ENCODE measurements at places on chromosomes 12 and 14.

DNA sequence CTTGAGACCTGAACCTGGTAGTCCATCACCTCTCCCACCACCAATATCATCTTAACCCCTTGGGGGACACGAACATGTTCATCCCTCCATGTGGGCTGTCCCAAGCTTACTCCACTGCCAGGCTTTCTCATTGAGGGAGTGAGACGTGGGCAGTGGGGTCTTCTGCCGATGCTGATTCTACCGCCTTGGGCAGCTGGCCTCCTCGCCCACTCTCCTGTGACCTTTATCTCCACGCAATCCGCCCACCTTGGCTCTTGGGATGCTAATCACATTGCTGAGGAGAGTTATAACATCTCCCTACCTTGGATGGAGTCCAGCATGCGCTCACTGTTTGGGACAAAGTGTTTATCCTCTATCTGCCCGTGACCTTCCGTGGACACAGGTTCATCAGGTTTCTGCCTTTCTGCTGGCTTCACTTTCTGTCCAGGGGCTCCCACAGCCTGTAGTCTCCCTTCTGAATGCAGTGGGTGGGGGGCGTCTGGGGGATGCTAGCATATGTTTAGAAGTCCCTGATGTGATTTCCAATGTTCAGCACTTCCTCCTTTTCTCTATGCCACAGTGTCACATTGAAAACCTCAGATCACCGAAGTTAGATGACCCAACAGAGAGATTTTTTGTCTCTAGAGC lies 53.2 kb upstream of the ESRRB start:
- DNase-seq = no peak

GRCh38 chr12:29198901-29199300 lies 49.8 kb downstream of the FAR2 start:
- no peak for DNase-seq

- DNase-seq = no peak
These were observed 24.4 kb downstream of the IRF2BPL start for GRCh38 chr14:77003960-77004710.

GRCh38 chr12:94175763-94176668 lies 27.6 kb downstream of the PLXNC1 start:
- DNase-seq = no peak

DNA sequence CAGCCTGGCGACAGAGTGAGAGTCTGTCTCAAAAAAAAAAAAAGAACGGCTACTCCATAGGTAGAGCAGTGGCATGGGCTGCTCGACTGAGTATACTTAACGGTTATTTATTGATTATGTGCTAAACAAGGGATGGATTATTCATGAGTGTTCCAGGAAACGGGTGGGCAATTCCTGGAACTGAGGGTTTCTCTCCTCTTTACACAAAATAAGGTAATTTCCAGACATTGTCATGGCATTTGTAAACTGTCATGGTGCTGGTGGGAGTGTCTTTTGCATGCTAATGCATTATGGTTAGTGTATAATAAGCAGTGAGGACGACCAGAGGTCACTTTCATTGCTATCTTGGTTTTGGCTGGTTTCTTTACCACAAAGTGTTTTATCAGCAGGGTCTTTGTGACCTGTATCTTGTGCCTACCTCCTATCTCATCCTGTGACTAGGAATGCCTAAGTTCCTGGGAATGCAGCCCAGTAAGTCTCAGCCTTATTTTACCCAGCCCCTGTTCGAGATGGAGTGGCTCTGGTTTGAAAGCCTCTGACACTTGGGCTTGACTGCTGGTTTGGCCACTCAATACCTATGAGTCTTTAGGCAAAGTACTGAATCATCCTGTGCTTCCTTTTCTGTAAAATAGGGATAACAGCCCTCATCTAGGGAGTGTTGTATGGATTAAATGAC lies 3.2 kb downstream of the DGLUCY start:
- DNase-seq = no peak

DNA sequence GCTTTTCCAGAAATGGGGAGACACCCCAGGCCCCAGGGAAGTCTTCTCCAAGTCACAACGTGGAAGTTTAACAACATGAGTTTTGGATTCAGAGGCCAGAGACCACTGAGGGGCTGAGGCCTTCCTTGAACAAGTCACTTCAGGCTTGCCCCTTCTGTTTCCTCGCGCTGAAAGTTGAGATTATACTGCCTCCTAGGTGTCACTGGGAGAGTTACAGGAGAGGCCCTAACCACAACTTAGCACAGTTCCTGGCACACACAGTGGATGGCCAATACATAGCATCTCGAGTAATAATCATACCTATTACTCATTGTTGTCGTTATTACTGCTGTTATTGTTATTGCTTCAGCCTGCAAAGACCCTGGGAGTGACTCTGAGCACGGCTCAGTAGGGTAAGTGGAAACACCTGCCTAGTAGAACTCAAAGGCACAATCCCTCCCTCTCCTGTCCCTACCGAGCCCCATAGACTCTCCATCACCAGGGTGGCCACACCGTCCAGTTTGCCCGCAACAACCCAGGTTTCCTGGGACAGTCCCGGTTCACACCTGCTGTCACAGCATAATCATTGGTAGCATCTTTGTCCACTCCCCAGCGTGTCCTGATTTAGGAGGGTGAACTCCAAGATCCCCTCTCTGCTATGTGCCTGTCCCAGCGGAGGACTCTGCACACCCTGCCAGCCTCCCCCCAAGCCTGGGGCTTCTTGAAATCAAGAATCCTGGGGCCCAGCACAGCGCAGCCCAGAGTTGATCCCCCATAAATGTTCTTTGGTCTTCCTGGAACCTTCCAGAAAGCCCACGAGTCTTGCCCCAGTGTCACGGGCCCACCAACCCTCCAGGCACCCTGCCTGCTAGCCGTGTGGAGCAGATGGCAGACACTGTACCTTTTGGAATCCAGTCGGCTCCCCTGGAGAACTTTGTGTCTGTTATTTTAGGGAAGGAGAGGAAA lies 85.0 kb downstream of the SYNE3 start:
- DNase-seq = peak; percentile 43

DNA sequence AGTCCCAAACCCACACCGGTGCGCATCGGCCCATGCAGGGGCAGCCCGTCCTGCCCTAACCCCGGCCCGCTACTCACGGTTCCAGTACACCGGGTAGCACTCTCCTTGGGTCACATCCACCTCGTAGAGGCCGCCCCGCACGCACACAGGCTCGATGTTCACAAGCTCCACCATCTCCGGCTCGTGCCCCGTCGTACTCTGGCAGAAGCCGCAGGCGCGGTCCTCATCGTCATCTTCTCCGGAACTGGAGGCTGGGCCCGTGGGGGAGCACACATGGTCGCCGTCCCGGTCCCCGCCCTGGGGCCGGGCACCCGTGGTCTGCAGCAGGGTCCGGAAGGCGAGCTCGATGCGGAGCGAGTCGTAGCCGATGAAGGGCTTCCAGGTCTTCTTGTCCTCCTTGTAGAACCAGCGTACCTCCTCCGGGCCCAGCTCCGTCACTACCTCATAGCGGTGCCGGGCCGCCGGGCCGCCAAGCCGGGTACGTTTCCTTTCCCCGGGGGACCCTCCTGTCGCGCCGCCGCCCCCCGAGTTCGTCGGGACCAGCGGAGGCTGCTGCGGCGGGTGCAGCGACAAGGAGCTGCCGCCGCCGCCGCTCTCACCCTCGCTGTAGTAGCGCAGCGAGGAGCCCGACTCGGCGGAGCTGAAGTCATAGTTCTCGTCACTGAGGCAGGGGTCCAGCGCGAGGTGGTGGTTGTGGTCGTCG lies 788 bp downstream of the DDHD1 start:
- DNase-seq = peak; percentile 28

- DNase-seq = no peak
These were observed 22.3 kb upstream of the SSPN start for GRCh38 chr12:26172946-26173552.

GRCh38 chr14:103705118-103705503 lies 10.1 kb downstream of the XRCC3 start:
- no peak for DNase-seq

- DNase-seq = no peak
These were observed 20.0 kb upstream of the KITLG start for GRCh38 chr12:88600272-88600671.

GRCh38 chr12:7113389-7113871 lies 4.4 kb upstream of the C1RL start:
- DNase-seq = peak; percentile 51

- DNase-seq = no peak
These were observed 208.3 kb downstream of the LRIG3 start for GRCh38 chr12:58711974-58712373.

- no peak for DNase-seq
These were observed 25.2 kb downstream of the DDX51 start for GRCh38 chr12:132118876-132119275.

DNA sequence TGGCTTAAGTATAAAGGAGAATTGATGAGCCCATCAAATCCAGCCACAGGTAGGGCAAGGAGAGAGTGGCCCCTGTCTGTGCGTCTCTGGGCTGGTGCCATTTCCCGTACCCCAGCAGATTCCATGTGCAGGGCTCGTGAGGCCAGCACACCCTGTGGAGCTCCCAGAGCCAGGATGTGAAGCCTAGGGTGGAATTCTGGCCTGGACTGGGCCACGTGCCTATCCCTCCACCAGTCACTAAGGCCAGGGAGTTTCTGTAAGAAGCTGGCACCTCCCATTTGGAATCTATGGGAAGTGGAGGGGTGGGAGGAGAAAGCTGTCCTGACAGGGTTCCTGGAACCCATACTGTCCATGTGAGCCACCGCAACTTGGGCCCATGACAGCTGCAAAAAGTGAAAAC lies 148.5 kb downstream of the FOXN3 start:
- no peak for DNase-seq

GRCh38 chr14:57660208-57660607 lies 166.6 kb upstream of the CCDC198 start:
- no peak for DNase-seq

GRCh38 chr14:53549956-53550355 lies 396.8 kb upstream of the DDHD1 start:
- DNase-seq = no peak

DNA sequence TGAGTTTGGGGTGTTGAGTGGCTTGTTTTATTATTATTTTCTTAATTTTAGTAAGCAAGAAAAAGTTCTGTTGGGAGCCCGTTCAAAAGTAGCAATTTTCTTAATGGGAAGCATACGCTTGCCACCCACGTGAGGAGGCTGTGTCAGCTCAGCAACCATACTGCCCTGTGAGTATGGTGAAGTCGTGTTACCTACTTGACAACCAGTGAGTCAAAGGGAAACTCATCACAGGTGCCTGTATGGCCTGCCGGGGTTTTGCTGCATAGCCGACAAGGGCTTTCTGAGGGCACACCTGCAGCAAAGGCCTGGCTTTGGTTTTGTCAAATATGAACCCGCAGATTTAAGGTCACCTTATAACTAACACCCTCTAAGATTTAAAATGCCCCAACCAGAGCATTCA lies 31.1 kb downstream of the PITPNM2 start:
- no peak for DNase-seq

DNA sequence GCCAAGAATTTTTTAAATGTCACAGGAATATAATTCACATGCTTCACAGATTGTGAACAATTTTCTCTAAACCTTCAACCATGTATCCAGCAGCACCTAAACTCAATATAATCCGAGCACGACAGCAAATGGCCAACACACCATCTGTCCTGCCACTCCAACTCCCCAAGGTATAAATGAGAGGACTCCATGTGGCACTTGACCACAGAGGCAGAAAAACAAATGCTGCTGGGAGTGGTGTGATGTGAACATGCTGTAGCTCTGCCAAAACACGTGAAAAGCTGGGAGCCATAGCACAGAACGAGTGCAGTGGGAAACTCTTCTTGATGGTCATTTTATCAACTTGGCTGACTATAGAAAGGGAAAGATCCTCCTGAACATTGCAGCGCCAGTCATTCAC lies 70.9 kb downstream of the LLPH start:
- DNase-seq = no peak

GRCh38 chr12:121917950-121918678 lies at the start of gene CFAP251:
Gene CFAP251 (plus strand): TSS chr12:121918592. CDS start chr12:121921306, 2,714 bp downstream.
- peak; percentile 79 for DNase-seq

GRCh38 chr14:78788467-78789360 lies 618.5 kb downstream of the NRXN3 start:
- DNase-seq = no peak

GRCh38 chr14:103022002-103022684 lies 35.2 kb downstream of the CDC42BPB start:
- no peak for DNase-seq

- DNase-seq = peak; percentile 59
These were observed 48.8 kb downstream of the SLC38A1 start for GRCh38 chr12:46219877-46220655.

- no peak for DNase-seq
These were observed 16.3 kb downstream of the GLTP start for GRCh38 chr12:109863847-109864712.

- DNase-seq = no peak
These were observed 86.0 kb downstream of the TPH2 start for GRCh38 chr12:72024613-72025012.

- no peak for DNase-seq
These were observed 35.0 kb upstream of the MANSC4 start for GRCh38 chr12:27814851-27815591.

GRCh38 chr12:55932551-55932910 lies 1.6 kb downstream of the DGKA start:
- DNase-seq = no peak

- DNase-seq = peak; percentile 68
These were observed 779.0 kb upstream of the FLRT2 start for GRCh38 chr14:84750763-84751554.

GRCh38 chr12:131493068-131493826 lies 217.6 kb upstream of the SFSWAP start:
- no peak for DNase-seq

GRCh38 chr12:139585-139984 lies 73.0 kb downstream of the IQSEC3 start:
- no peak for DNase-seq

DNA sequence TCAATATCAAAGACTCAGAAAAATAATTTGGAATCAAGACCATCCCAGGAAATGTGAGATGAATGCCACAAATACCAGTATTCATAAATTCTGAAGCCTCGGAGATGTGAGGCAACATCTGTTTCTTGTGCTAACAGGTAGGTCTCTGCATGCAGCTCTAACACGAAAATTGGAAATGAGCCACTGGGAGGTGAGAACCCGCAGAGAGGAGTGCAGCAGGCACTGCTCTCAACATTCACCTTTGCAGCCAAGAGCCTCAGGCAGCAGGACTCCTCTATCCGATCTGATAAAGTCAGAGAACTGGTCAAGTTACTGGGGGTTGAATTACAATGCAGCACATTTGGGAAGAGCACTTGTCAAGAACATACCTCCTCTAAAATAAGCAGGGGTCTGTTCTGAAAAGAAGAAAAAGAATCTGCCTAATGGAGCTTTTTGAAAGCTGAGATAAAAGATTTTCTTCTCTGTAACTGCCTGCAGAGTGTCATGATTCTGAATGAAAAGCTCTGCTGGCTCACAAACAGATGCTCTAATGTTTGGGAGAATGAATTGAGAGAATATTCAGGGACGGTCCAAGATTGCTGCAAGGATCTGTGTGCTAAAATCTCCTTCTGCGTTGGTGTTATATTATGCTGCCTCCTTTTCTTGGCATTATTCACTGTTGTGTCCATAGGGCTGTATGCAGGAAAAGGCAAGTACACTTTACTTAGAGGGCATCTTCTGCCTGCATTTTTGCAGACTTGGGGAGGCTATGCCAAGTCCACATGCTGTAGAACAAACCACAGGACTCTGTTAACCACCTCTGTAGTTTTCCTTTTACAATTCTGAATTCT lies 209.6 kb upstream of the KRR1 start:
- no peak for DNase-seq

Data from ACHN (cell line).